GM23338 (cell line): ENCODE measurements at places on chromosomes 7 and 10. TPM values are rescaled to one million over a fixed set of nuclear protein-coding genes. Genes with fewer than 3 reads are reported as not detected.

- no peaks in the 10 kb centered on the region for H3K27me3 ChIP-seq
- H3K4me1 ChIP-seq = peaks cover 34% of the 10 kb centered on the region
- H3K27ac ChIP-seq = no peak overlapping the region
- no peak overlapping the region for H3K4me3 ChIP-seq
These were observed 53.5 kb downstream of the TRIL start for GRCh38 chr7:28904578-28905048.

DNA sequence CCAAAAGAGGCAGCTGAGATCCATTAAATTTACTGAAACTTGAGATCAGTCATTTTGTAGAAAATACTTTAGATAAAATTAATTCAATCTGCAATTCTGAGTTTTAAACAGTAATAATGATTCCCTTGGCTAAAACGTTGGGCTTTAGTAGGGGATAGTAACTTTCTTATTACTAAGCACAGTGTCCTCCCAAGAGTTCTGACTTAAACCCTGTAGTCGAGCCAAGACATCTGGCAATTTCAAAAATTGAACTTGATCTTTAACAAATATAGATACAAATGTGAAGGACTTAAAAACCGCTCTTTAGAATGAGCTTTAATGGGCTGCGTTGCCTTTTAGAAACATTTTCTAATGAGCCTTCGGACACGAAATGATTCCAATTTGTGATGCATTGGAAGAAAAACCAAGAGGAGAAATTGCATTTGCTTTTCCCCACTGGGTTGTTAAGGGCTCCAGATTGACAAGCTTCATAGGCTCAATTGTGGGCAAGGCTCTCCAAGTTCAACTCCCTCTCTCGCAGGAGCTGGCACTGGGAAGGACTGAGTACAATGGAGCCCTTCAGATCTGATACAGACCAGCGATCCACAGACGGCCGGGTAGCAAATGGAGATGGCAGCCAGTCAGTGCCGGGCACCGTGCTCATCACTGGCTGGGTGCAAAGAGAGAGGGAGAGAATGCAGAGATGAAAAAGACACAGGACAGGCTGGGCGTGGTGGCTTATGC lies 921.3 kb upstream of the AUTS2 start:
- no peak overlapping the region for H3K4me3 ChIP-seq
- no peaks in the 10 kb centered on the region for H3K27me3 ChIP-seq
- H3K27ac ChIP-seq = no peak overlapping the region
- no peak for DNase-seq

GRCh38 chr7:13077466-13077865 lies 390.0 kb downstream of the ARL4A start:
- DNase-seq = no peak
- H3K4me3 ChIP-seq = no peak overlapping the region
- H3K4me1 ChIP-seq = no peaks in the 10 kb centered on the region
- no peaks in the 10 kb centered on the region for H3K36me3 ChIP-seq
- no peak overlapping the region for H3K27ac ChIP-seq

DNA sequence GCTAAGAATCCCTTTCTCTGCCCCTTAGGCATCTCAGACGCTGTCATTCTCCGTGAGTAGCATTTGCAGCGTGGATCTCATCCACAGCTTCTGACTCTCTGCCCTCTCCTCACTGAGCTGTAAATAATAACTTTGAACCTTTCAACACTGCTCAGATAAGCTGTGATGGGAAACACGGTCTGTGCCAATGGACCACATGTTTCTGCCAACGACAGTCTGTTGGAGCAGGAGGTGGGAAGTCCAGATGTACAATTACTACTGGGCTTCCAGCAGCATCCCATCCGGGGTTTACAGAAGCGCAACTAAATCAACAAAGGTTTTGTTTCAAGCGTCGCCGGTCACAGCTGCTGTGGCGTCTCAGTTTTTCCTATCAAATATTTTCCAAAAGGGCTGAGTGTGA lies 1110.6 kb downstream of the TYW1 start:
- H3K36me3 ChIP-seq = no peaks in the 10 kb centered on the region; the same call in 1 of the 2 replicates
- H3K4me3 ChIP-seq = no peak overlapping the region
- H3K27ac ChIP-seq = no peak overlapping the region
- H3K4me1 ChIP-seq = no peaks in the 10 kb centered on the region

GRCh38 chr7:135913404-135913803 lies 63.8 kb downstream of the MTPN start:
- no peaks in the 10 kb centered on the region for H3K4me1 ChIP-seq
- H3K27me3 ChIP-seq = no peaks in the 10 kb centered on the region
- H3K27ac ChIP-seq = no peak overlapping the region
- no peak overlapping the region for H3K4me3 ChIP-seq

- H3K4me3 ChIP-seq = no peak overlapping the region
- H3K27ac ChIP-seq = no peak overlapping the region
- peaks cover 15% of the 10 kb centered on the region for H3K4me1 ChIP-seq
- H3K27me3 ChIP-seq = no peaks in the 10 kb centered on the region
- no peaks in the 10 kb centered on the region; the same call in 1 of the 2 replicates for H3K36me3 ChIP-seq
- no peak for DNase-seq
These were observed 7.1 kb downstream of the ERV3-1 start for GRCh38 chr7:64999165-65000004.

DNA sequence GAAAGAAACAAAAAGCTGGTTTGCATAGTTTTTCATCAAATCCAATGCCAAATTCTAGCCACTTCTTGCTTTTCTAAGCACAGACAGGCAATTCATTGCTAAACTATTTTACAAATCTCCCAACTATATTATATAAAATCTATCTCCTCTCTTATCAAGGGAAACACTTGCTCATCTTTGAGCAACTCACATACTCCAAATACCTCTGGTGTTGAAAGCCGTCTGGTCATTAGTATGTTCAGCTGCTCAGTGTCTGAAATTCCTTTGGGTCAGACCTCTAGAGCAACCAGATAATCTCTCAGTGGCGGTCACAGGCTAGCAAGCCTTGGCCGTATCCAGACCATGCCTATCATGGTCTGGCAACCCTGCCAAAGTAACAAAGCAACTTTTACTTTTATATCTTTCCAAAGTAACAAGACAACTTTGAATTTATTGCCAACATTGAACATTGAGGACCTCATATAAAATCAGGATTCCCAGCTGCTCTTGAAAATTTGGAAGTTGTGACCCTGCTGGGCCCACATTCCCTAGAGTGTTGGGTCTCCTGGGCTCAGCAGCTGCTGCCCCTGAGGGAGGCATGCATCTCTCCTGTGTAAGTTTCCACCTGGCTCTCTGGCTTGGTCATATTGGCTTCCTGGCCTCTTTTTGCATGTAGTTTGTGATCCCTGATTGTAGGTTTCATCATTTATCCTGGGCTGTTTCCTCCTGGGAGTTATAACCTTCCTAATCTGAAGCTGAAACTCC lies 56.8 kb upstream of the LANCL2 start:
- 0 out of 2 replicates have a peak, but pooled peaks cover 3% of the 10 kb centered on the region for H3K4me1 ChIP-seq
- no peaks in the 10 kb centered on the region for H3K36me3 ChIP-seq
- DNase-seq = no peak
- no peak overlapping the region for H3K4me3 ChIP-seq
- H3K27me3 ChIP-seq = no peaks in the 10 kb centered on the region

GRCh38 chr10:99370993-99371392 lies 41.8 kb downstream of the CNNM1 start:
- no peak overlapping the region for H3K4me3 ChIP-seq
- H3K4me1 ChIP-seq = no peaks in the 10 kb centered on the region
- DNase-seq = peak; percentile 32

DNA sequence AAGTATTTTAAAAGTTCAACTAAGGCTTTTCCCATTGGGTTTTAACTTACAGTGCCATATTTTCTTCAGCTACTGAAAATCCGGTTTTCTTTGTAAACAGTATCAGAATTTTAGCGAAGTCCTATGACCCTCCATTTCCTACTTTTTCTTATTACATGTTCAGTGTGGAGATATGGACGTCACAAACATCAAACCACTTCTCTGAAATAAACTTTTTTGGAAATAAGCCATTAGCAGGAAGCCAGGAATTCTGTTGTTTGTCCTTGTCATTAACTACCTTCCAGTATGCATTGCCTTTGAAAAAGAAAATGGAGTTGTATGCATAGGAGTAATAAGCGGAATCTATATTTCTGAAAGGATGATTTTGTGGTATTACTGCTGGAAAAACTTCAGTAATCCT lies 9.1 kb downstream of the MMP21 start:
- no peak overlapping the region for H3K27ac ChIP-seq
- H3K4me1 ChIP-seq = peaks cover 3% of the 10 kb centered on the region; the same call in 1 of the 2 replicates
- no peak for DNase-seq
- H3K27me3 ChIP-seq = no peaks in the 10 kb centered on the region

DNA sequence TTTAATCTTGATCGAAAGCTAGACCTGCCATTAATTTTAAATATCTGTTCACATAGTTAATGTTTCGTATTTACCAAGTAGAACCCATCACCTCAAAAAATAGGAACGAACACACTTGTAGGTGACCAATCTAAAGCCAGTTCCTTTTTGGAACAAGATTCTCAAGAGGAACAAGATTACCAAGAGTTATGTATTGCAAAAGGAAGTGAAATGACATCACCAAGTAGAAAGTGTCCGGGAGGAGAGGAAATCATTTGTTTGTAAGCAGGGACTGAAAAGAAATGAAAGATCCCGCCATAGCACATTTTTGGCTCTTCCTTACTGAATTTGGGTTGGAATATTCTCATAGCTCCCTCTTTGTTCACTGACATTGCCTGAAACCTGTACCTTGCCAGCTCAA lies 1200.5 kb downstream of the SORCS1 start:
- no peak overlapping the region for H3K4me3 ChIP-seq
- no peaks in the 10 kb centered on the region for H3K36me3 ChIP-seq
- H3K27ac ChIP-seq = no peak overlapping the region
- no peaks in the 10 kb centered on the region for H3K27me3 ChIP-seq
- DNase-seq = no peak

GRCh38 chr7:68121056-68121455 lies 1124.4 kb downstream of the TYW1 start:
- no peaks in the 10 kb centered on the region for H3K27me3 ChIP-seq
- H3K27ac ChIP-seq = no peak overlapping the region
- DNase-seq = no peak
- H3K36me3 ChIP-seq = no peaks in the 10 kb centered on the region; the same call in 1 of the 2 replicates
- no peaks in the 10 kb centered on the region for H3K4me1 ChIP-seq

GRCh38 chr10:55629793-55630490 lies 731.1 kb downstream of the ZWINT start:
- no peaks in the 10 kb centered on the region for H3K36me3 ChIP-seq
- DNase-seq = peak; percentile 65
- H3K27me3 ChIP-seq = no peaks in the 10 kb centered on the region
- H3K4me3 ChIP-seq = peak overlapping the region; percentile 86
- no peak overlapping the region for H3K27ac ChIP-seq

- H3K4me1 ChIP-seq = peaks cover 34% of the 10 kb centered on the region
- no peak overlapping the region for H3K4me3 ChIP-seq
- no peaks in the 10 kb centered on the region for H3K36me3 ChIP-seq
These were observed 116.4 kb downstream of the TSPAN12 start for GRCh38 chr7:120741371-120742042.

DNA sequence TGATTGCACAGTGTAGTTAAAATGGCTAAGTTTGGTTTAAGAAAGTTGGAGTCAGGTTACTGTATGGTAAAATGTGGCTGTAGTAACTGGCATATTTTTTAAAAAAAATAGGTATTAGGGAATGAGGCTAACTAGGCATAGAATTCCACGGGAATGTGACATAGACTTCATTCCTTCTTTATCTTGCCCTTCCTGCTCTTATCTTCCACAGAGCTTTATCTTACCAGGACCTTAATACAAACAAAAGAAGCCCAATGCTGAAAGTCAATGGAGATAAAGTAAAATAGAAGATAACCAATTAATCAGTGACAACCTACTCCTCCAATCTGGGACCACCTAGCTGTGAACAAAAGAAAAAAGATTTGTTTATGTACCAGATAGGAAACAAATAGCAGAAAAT lies 58.1 kb downstream of the TET1 start:
- H3K27me3 ChIP-seq = no peaks in the 10 kb centered on the region
- H3K4me1 ChIP-seq = peaks cover 12% of the 10 kb centered on the region
- peak overlapping the region; percentile 39; the same call in 1 of the 2 replicates for H3K27ac ChIP-seq
- H3K4me3 ChIP-seq = no peak overlapping the region
- DNase-seq = no peak

GRCh38 chr10:49328401-49329145 lies 29.6 kb downstream of the C10orf71 start:
- no peaks in the 10 kb centered on the region for H3K27me3 ChIP-seq
- H3K27ac ChIP-seq = no peak overlapping the region
- no peak for DNase-seq
- no peaks in the 10 kb centered on the region for H3K36me3 ChIP-seq
- no peak overlapping the region for H3K4me3 ChIP-seq

GRCh38 chr7:115618676-115619075 lies 411.9 kb downstream of the TFEC start:
- no peak overlapping the region for H3K27ac ChIP-seq
- DNase-seq = no peak
- H3K4me3 ChIP-seq = no peak overlapping the region

- no peak for DNase-seq
- no peaks in the 10 kb centered on the region for H3K4me1 ChIP-seq
- H3K27me3 ChIP-seq = no peaks in the 10 kb centered on the region
- H3K36me3 ChIP-seq = peaks cover 28% of the 10 kb centered on the region
- H3K27ac ChIP-seq = no peak overlapping the region
These were observed 714.7 kb upstream of the MBL2 start for GRCh38 chr10:53487019-53487983.

- no peak for DNase-seq
- no peak overlapping the region for H3K27ac ChIP-seq
- no peak overlapping the region for H3K4me3 ChIP-seq
- no peaks in the 10 kb centered on the region for H3K4me1 ChIP-seq
- no peaks in the 10 kb centered on the region for H3K36me3 ChIP-seq
- H3K27me3 ChIP-seq = no peaks in the 10 kb centered on the region
These were observed 172.8 kb downstream of the TRIL start for GRCh38 chr7:28785041-28785995.

GRCh38 chr7:65238785-65239184 lies 134.9 kb upstream of the ZNF92 start:
- DNase-seq = peak; percentile 13
- H3K27me3 ChIP-seq = peaks cover 12% of the 10 kb centered on the region
- H3K4me3 ChIP-seq = no peak overlapping the region
- peaks cover 13% of the 10 kb centered on the region for H3K4me1 ChIP-seq
- no peak overlapping the region for H3K27ac ChIP-seq

DNA sequence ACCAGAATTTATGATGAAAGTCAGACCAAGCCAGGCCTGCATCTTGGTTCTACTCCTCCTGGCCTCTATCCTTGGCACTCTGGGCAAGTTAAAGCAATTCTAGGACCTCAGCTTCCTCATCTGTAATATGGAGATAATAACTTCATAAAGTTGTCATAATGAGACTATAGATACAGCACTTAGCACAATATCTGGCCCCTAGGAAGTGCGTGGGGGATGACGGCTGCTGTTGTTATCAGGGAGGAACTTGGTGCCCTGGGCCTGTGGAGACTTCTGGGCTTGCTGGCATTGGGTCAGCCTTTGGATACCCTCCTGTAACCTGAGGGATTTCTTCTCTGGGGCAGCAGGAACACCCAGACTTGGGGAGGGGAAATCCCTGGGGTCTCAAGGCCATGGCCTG lies 27.6 kb downstream of the PFKFB3 start:
- no peak overlapping the region for H3K27ac ChIP-seq
- no peaks in the 10 kb centered on the region for H3K27me3 ChIP-seq
- no peak overlapping the region for H3K4me3 ChIP-seq
- H3K4me1 ChIP-seq = no peaks in the 10 kb centered on the region

Gene CCT6A
- total RNA-seq = 266 and 318 TPM in 2 replicates

Gene CDC14C
- 0.17 and 0.54 TPM in 2 replicates for total RNA-seq

Gene RBM20
- total RNA-seq = 0.04 and 0.17 TPM in 2 replicates

Gene SEMA3A
- total RNA-seq = 46.4 and 54.5 TPM in 2 replicates

Gene WDR86
- total RNA-seq = 29.0 and 59.1 TPM in 2 replicates

Gene PDE1C
- 0.28 and 0.74 TPM in 2 replicates for total RNA-seq

Gene NXPH1
- total RNA-seq = 3.0 and 5.2 TPM in 2 replicates

Gene LIPN
- total RNA-seq = not detected in 2 replicates
